Mesenteric fat pad (tissue), 1 donor: ENCODE measurements at places on chromosomes 4 and X.

- DNase-seq: peak; percentile 28
These were observed 114.8 kb downstream of the HMX1 start for GRCh38 chr4:8756816-8757215.

DNA sequence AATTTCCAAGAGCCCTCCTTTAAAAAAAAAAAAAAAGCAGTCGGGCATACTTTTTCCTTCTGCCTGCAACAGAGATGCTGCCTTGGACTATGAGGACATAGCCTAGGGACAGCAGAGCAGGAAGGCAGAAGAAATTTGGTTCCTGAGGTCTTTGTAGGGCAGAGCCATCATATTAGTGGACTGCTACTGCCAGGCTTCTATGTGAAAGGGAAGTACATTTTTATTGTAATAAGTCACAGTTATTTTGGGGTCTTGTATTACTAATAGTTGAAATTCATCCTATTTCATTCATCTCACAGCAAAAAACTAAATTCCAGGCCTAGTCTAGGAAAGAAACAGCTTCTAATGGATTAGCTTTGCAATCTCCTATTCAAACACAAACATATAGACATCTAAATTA is 211.2 kb downstream of the NSUN7 start:
- no peak for DNase-seq

- DNase-seq: peak; percentile 82
These were observed 1.7 kb downstream of the NKX3-2 start for GRCh38 chr4:13542577-13543031.

DNA sequence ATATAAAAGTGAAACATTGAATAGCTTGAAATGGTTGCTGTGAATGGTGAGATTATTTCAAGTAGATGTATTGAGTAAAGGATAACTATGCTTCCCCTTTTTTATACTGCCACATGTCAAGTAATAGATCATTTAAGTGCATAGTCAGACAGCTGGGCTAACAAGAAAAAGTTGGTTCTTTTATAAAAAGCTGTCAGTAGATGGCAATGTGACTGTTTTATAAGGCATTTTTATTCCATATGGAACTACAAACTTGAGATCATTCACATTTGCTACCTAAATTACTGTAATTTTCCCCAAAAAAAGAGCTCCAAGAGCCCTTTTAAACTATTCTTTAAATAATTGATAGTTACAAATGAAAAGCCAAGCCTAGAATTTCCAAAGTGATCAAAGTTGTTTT is 831.0 kb downstream of the C4orf33 start:
- no peak for DNase-seq

GRCh38 chrX:54359408-54359807 is 1.6 kb upstream of the WNK3 start:
- DNase-seq: no peak

DNA sequence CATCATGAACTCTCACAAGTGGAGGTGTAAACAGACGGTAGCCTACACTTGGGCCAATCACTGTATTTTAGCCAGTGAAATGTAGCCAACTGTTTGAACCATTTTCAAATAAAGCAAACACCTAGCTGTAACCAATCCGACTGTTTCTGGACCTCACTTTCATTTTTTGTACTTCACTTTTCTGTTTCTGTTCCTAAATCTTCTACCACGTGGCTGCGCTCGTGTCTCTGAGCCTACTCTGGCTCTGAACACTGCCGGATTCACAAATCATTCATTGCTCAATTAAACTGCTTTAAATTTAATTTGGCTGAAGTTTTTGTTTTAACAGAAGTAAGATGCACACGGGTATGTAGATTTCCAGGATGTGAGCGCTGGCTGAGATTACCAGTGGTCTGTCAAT is 319.1 kb downstream of the RAPGEF2 start:
- no peak for DNase-seq

GRCh38 chrX:149939655-149939904 is 1.3 kb upstream of the EOLA2 start:
- no peak for DNase-seq

GRCh38 chr4:140621161-140621560 is 52.4 kb upstream of the UCP1 start:
- no peak for DNase-seq

DNA sequence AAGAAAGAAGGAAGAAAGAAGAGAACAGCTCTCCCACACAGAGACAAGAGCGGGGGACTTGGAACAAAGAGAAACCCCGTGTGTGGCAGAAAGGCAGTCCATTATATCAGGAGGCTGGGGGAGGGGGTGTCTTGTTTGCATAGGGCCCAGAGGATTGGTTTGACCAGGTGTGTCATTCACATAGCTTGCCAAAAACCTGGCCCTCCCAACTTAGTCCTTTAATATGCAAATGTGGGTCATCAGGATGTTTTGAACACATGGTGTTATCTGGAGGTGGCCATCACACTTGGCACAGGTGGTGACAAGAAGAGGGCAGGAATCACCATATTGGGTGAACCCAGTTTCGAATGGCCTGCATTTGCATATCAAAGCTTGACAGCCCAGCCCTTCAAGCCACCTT is 111.7 kb downstream of the LINC00632 start:
- DNase-seq: no peak

GRCh38 chr4:102616636-102617035 is 115.5 kb downstream of the NFKB1 start:
- DNase-seq: no peak

- no peak for DNase-seq
These were observed 47.5 kb upstream of the PDLIM3 start for GRCh38 chr4:185582651-185583400.

DNA sequence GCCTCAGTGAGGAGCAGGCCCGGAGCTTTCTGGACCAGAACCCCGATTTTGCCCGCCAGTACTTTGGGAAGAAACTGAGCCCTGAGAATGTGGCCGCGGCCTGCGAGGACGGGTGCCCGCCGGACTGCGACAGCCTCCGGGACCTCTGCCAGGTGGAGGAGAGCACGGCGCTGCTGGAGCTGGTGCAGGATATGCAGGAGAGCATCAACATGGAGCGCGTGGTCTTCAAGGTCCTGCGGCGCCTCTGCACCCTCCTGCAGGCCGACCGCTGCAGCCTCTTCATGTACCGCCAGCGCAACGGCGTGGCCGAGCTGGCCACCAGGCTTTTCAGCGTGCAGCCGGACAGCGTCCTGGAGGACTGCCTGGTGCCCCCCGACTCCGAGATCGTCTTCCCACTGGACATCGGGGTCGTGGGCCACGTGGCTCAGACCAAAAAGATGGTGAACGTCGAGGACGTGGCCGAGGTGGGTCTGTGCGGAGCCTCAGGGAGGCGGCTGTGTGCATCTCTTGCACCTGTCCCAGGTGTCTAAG is 323 bp downstream of the PDE6B start:
- DNase-seq: peak; percentile 84

DNA sequence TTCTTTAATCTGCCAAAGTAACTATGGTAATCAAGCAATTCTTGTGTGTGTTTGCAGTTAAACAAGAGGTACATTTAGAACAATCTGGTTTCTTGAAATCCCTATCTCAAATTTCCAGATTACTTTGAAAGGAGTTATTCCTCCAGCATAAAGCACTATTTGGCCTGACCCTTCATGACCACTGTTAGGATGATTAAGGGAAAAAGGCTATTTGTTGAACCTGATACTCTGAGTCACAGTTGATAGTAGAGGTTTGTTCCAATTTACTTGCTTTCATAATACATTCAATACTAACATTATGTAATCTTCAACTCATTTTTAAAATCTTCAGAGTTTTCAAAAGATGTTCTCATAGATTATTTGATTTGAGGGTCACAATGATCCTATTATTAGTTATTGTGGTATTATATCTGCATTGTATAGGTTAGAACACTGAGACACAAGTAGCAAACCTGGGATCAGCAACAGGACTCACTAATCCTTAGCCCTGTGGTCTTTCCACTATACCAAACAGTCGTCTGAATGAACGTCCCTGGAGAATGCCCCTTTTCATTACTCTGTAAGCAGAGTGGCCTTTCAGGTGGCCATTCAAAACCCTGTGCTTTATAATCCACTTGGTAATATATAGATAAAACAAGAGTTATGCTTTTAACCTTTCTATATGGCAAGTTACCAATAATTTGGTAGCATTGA is 8.1 kb upstream of the NDST4 start:
- DNase-seq: no peak

DNA sequence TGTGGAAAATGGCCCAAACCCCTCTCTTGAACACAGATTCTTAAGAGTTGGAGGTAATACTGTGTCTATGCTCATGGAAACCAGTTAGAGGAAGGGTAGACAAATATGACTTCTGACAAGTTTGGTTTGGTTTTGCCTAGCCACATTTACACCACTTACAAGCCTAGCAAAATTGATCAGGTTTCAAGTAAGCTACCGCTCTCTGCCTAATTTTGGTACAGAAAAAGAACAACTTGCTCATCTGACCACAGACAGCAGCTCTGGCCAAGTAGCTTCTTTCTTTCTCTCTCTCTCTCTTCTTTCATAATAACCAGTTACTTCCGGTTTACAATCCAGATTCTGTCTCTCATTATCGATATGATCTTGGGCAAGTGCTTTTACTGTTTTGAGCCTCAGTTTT is 260.0 kb downstream of the GLUD2 start:
- no peak for DNase-seq

GRCh38 chr4:74661427-74662201 is 132.7 kb downstream of the BTC start:
- no peak for DNase-seq

DNA sequence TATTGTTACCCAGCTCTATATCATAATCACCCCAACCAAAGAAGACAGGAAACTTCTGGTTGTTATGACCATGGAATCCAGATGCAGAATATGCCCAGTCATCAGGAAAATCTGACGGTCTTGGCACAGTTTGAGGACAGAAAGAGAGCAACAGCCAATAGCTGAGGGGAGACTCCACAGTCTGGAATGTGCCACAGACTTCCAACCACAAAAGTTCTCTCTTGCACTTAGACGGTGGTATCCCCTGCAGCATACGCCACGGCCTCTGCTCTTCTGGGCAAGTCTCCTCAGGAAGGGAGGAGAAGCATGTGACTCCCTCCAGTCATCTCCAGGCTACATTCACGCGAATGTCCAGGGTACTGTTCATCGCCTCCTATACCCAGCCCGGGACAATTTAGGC is 18.4 kb downstream of the ZNF827 start:
- no peak for DNase-seq

DNA sequence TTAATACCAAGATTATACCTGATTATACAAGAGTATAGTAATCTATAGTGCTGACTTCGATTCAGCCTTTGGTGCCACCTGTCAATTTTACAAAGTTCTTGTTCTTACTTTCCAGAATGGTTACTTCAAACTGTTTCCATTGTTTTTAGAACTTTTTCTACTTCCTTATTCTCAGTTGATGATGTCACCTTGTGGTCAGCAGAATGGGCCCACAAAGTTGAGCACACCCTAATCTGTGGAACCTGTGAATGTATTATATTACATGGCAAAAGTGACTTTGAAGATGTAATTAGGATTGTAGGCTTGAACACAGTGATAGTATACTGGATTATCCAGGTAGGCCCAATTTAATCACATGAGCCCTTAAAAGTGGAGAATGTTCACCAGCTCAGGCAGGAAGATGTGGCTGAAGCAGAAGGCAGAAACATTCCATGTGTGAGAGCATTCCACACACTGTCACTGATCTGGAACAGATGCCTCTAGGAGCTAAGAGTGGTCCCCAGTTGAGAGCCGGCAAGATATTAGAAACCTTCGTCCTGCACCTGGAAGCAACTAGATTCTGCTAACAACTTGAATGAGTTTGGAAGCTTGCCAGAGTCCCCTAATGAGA is 6.3 kb upstream of the SGMS2 start:
- no peak for DNase-seq

DNA sequence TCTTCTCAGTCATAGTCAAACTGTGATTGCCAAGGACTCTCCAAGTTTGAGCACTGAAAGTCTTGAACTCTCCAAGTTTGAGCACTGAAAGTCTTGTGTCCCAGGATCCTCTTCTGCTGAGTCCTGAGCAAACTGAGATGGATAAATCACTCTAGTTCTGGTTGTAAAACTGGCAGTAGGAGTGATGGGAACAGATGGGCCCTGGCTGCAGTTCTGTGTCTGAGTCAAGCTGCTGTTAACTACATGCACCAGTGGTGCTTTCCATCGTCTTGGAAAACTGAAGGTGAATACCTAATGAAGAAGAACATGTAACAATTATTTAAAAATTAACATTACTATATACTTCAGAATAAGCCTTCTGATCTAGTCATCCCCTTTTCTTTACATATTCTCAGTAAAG is 27.6 kb upstream of the KCNIP4 start:
- no peak for DNase-seq

- no peak for DNase-seq
These were observed 361.4 kb downstream of the TEX13C start for GRCh38 chrX:125681058-125681457.

- no peak for DNase-seq
These were observed 41.8 kb upstream of the PACRGL start for GRCh38 chr4:20658456-20658855.

- no peak for DNase-seq
These were observed 157.8 kb upstream of the TTC29 start for GRCh38 chr4:147103403-147103946.

GRCh38 chr4:69830560-69831269 is 29.2 kb downstream of the SULT1E1 start:
- no peak for DNase-seq

DNA sequence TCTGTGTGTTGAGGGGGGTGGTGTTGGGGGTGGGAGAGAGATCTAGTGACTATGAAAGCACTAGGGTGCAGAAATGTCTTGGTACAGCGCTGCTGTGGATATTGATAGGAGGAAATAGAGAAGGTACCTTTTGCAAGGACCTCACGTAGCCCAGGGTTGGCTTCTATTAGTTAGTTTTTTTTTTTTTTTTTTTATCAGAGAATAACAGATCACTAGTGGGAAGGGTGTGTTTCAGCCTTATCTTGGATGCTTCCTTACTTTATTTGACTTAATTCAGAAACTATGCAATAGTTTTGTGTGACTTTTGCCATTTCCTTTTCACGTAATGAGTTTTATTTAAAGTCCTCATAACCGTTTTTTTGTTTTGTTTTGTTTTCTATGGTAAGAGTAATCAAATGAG is 16.4 kb upstream of the PGRMC2 start:
- DNase-seq: no peak

- DNase-seq: no peak
These were observed 1257.8 kb downstream of the RPA4 start for GRCh38 chrX:98141466-98141865.

GRCh38 chr4:577499-578450 is 1.7 kb upstream of the TMEM271 start:
- no peak for DNase-seq

GRCh38 chr4:6367371-6367851 is 97.8 kb downstream of the WFS1 start:
- DNase-seq: no peak

- DNase-seq: no peak
These were observed 168.5 kb upstream of the USP38 start for GRCh38 chr4:143016171-143016570.

- no peak for DNase-seq
These were observed 38.2 kb downstream of the FHL1 start for GRCh38 chrX:136185401-136186022.
